CD4-positive, CD25-positive, alpha-beta regulatory T cell (primary cell): ENCODE measurements at places on chromosomes 5 and 9. TPM values are rescaled to one million over a fixed set of nuclear protein-coding genes. Genes with fewer than 3 reads are reported as not detected.

DNA sequence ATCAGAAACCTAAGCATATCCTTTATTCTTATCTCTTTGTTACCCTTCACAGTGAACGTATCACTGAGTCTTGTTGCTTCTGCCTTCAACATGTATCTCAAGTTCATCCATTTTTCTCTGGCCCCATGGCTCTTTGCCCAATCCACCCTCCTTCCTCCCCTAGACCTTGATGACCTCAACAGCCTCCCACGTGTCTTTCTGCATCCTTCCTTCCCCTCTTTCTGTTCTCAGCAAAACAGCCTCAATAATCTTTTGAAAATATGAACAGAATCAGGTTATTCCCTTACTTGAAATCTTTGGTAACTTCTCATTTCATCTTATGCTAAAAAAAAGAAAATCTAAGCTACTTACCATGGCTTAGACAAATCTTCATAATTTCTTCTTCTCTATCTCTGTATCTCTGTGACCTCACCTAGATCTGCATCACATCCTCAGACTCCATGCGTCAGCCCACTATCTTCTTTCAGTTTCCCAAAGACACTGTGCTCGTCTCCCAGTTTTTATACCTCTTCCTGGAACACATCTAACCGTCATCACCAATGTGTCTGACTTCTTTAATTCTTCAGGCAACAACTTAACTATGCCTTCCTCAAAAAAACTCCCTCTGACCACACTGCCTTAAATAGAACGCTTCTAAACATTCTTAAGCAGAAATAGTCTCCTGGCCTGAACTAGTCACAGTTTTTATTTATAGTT is 208.0 kb downstream of the PARP8 start:
- H3K4me3 ChIP-seq, result no peak overlapping the region
- H3K27me3 ChIP-seq, result no peaks in the 10 kb centered on the region
- H3K4me1 ChIP-seq, result no peaks in the 10 kb centered on the region
- H3K36me3 ChIP-seq, result no peaks in the 10 kb centered on the region
- H3K27ac ChIP-seq, result no peak overlapping the region

DNA sequence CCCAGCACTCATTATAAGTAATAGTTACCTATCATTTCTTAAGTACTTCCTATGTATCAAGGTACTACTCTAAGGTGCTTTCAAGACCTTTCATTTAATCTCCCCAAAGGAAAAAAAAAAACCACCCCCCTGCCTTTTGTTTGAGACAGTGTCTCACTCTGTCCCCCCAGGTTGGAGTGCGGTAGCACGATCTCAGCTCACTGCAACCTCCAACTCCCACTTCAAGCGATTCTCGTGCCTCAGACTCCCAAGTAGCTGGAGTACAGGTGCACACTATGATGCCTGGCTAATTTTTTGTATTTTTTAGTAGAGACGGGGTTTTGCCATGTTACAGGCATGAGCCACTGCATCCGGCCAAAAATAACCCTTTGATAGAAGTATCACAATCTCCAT is 29.9 kb downstream of the SERINC5 start:
- H3K36me3 ChIP-seq, result peaks cover 2% of the 10 kb centered on the region
- DNase-seq, result no peak
- H3K4me3 ChIP-seq, result no peak overlapping the region
- no peak overlapping the region for H3K27ac ChIP-seq
- peaks cover 17% of the 10 kb centered on the region for H3K4me1 ChIP-seq
- no peaks in the 10 kb centered on the region for H3K27me3 ChIP-seq

SAXO1 gene
- total RNA-seq, result 0.30 TPM

GRCh38 chr5:149406203-149406978 is 27.3 kb upstream of the IL17B start:
- H3K4me3 ChIP-seq, result no peak overlapping the region
- no peak overlapping the region for H3K27ac ChIP-seq

ADAMTS13 gene
- 0.47 TPM for total RNA-seq
